ENCODE measurements at places on chromosomes 6 and 20.

DNA sequence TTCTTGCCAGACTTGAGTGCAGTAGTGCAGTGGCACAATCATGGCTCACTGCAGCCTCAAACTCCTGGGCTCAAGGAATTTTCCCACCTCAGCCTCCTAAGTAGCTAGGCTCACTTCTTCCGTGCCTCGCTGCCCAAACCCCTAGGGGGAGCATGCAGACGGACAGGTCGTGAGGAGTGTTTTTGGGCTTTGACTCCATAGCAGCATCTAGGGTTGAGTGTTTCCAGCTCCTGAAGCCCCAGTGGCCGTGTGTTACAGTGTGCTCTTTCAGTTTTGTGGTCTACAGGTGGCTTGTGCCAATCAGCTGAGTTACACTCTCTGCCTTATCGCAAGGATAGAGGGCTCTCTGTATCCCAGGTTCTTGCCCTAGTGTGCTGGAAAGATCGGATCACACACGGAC lies 33.4 kb downstream of the NCOA3 start:
- DNase-seq, result no peak

DNA sequence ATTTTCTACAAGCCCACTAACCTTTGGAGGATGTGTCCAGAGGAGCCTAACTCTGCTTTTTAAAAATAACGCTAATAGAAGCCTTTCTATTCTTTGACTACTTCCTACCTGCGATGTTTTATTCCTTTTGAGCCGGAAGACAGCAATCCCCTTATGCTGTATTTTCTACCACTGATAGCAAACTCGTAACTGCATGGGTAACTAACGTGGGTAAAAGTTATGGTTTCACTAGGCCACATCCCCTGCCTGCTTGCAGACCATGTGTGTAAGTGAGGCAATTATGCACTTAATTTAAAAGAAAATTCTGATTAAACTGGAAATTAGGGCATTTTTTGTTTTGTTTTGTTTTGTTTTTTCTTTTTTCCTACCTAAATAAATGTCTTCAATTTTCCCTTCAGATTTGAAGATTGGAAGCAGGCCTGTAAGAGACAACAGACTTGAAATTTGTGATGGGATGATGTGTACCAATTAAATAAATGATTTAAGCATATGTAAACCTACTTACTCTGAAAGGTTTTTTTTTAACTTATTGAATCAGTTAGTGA lies 931 bp downstream of the UFL1 start:
- no peak for DNase-seq

GRCh38 chr20:61963885-61964674 lies 101.6 kb downstream of the TAF4 start:
- no peak for DNase-seq

- DNase-seq, result no peak
Observed at GRCh38 chr20:63846888-63847236, 14.4 kb upstream of the ABHD16B start.

GRCh38 chr20:4415281-4415680 lies 306.4 kb upstream of the PRND start:
- DNase-seq, result no peak

DNA sequence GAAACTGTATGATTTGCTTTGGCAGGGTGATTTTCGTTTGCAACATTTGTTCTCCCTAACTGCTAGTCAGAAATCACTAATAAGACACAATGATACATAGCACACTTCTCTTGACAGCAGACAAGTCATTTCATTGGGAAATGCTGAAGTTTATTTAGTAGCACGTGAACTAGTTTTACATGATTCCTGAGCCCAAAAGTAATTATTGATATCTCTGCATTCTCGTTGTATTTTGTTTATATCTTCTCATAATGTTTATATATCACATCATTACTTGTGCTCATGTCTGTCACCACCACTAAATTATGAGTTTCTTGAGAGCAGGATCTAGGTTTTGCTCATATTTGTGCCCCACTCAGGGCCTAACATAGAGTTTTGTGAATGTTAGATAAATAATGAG lies 151.7 kb downstream of the KIF6 start:
- no peak for DNase-seq

GRCh38 chr20:23641936-23642751 lies 4.4 kb upstream of the CST3 start:
- no peak for DNase-seq
